ENCODE measurements at places on chromosomes 3 and 15. TPM values are rescaled to one million over a fixed set of nuclear protein-coding genes. Genes with fewer than 3 reads are reported as not detected.
A peak's percentile ranks its signal among the peaks of the same experiment; 100 is the strongest.

DNA sequence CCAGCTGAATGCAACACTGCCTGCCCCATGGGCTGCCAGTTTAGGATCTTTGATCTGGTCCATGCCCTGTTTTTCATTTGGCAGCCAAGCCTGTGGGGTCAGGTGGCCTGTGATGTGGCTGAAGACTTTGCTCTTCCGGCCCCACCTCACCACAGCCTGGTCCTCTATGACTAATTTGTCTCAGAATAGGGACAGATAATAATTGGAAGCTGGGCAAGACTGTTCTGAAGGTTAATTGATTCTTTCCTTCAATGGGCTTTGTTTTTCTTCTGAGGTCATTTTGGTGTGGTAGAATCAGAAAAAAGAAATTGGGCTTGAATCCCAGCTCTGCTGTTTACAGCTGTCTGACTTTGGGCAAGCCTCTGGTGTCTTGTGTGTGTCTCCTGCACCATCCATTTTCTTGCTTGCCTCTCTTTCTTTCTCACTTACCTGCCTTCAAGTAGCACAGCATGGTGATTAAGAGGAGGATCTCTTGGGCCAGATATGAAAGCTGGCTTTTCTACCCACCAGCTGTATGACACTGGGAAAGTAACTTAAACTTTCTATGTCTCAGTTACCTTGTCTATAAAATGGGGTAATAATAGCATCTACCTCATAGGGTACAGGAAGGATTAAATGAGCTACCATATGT, 24.2 kb downstream of the ABHD2 start:
- H3K36me3 ChIP-seq = peaks cover 2% of the 10 kb centered on the region
- no peak overlapping the region for H3K4me3 ChIP-seq
- DNase-seq = peak; percentile 72
- peaks cover 8% of the 10 kb centered on the region for H3K4me1 ChIP-seq
- no peaks in the 10 kb centered on the region for H3K27me3 ChIP-seq

DNA sequence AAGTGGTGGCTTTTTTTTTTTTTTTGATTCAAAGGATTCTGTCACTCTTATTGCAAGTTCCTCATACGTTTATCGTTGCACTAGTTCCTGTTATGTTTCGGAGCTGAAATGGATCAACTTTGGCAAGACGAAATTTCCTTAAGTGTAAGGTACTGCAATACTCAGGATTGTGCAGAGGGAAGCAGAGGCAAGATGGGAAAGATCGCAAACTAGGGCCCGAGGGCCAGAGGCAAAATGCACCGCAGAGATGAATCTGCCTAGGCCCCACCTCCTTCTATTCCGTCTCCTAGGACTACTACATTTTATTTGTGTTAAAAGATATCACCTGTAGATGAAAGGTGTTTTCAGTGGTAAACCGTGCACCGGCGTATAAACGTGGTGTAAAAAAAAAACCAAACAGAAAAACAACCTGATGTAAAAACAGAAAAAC, 331 bp downstream of the RNU6-1 start:
- H3K4me3 ChIP-seq = no peak overlapping the region
- DNase-seq = peak; percentile 39
- H3K27me3 ChIP-seq = no peaks in the 10 kb centered on the region
- no peaks in the 10 kb centered on the region for H3K36me3 ChIP-seq

GRCh38 chr15:39781147-39781966, 1.3 kb downstream of the FSIP1 start:
- H3K4me3 ChIP-seq = no peak overlapping the region
- DNase-seq = no peak
- no peak overlapping the region for H3K27ac ChIP-seq
- no peaks in the 10 kb centered on the region for H3K27me3 ChIP-seq

GRCh38 chr3:56408761-56409196, 59.5 kb downstream of the ERC2 start:
- no peak overlapping the region for H3K27ac ChIP-seq
- no peak overlapping the region for H3K4me3 ChIP-seq
- DNase-seq = no peak
- no peaks in the 10 kb centered on the region for H3K27me3 ChIP-seq
- H3K36me3 ChIP-seq = no peaks in the 10 kb centered on the region
- no peaks in the 10 kb centered on the region for H3K4me1 ChIP-seq

GRCh38 chr3:148631124-148631903, 66.4 kb upstream of the AGTR1 start:
- no peaks in the 10 kb centered on the region for H3K27me3 ChIP-seq
- no peak for DNase-seq
- no peak overlapping the region for H3K27ac ChIP-seq
- no peaks in the 10 kb centered on the region for H3K4me1 ChIP-seq

DNA sequence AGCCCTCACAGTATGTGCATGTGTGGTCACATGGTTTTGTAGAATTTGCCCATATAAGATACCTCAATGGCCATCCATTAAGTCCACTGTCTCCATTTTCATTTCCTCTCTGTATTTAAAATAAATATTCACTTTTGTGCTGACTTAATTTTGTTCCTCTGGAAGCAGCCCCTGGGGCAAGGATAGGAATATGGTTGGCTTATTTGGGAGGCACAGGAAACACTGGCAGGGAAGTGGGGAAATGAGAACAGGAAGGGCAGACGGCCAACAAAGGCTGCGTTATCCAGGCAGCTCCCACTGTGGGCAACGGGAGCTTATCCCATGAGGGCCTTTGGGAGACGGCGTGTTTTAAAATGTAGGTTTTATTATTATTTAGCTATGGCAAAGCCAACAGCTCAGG, 148.6 kb downstream of the SHQ1 start:
- no peak overlapping the region for H3K27ac ChIP-seq
- H3K4me1 ChIP-seq = no peaks in the 10 kb centered on the region
- no peak overlapping the region for H3K4me3 ChIP-seq
- no peak for DNase-seq
- H3K36me3 ChIP-seq = no peaks in the 10 kb centered on the region

- no peak overlapping the region for H3K4me3 ChIP-seq
- no peak for DNase-seq
- no peaks in the 10 kb centered on the region for H3K4me1 ChIP-seq
- no peaks in the 10 kb centered on the region for H3K27me3 ChIP-seq
- H3K27ac ChIP-seq = no peak overlapping the region
Observed at GRCh38 chr3:31219131-31219843, 313.4 kb upstream of the STT3B start.

GRCh38 chr3:44981220-44981619, 5.2 kb downstream of the EXOSC7 start:
- H3K36me3 ChIP-seq = no peaks in the 10 kb centered on the region
- no peaks in the 10 kb centered on the region for H3K27me3 ChIP-seq
- DNase-seq = no peak
- H3K4me1 ChIP-seq = no peaks in the 10 kb centered on the region

- H3K36me3 ChIP-seq = no peaks in the 10 kb centered on the region
- DNase-seq = no peak
- H3K27ac ChIP-seq = no peak overlapping the region
- H3K4me3 ChIP-seq = no peak overlapping the region
Observed at GRCh38 chr15:89810837-89811236, 3.8 kb downstream of the ANPEP start.

DNA sequence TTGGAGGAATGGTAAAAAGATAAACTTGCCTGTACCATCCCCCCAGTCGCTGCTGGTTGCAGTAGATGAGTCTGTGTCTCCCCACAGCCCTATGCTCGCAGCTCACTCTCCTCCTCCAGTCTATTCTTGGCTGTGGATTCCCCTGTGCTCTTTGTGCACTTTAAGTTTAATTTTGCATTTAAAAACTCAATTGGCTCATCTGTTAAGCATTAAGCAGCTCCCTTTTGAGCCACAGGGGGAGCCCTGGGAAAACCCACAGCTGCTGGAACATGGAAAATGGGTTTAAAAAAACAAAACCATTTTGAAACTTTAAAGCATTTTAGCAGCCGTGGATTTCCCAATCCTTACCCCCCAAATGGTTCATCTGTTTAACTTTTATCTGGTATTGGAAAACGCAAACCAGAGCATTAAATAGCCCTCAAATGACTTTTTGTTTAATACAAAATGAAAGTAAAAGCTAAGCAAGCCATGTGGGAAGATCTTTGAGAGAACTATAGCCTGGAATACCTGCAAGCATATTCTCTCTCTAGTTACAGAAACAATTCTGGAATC, 536.9 kb downstream of the ZIC1 start:
- H3K27ac ChIP-seq = no peak overlapping the region
- H3K27me3 ChIP-seq = no peaks in the 10 kb centered on the region
- DNase-seq = no peak
- no peaks in the 10 kb centered on the region for H3K4me1 ChIP-seq

DNA sequence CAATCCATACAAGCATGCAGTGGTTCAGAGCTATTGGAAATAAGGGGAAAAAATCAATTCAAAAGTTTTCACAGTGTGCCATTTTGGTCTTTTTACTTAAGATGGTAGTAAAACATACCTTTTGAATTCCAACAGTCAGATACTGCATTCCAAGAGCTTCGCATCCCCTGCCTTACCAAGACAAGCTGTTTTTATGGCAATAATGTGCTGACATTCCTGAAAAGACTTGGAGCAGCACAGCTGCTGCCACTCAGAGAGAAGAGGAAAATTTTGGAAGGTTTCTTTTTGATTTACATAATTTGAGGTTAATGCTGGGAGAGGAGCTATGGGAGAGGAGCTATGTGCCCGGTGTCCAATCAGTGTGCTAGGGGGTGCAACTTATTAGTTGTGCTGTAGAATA, 148.3 kb downstream of the FEZF2 start:
- H3K27ac ChIP-seq = no peak overlapping the region
- no peaks in the 10 kb centered on the region for H3K27me3 ChIP-seq
- H3K4me1 ChIP-seq = no peaks in the 10 kb centered on the region
- H3K36me3 ChIP-seq = peaks cover 4% of the 10 kb centered on the region
- DNase-seq = no peak
- H3K4me3 ChIP-seq = no peak overlapping the region

GRCh38 chr3:53774414-53774813, 71.8 kb downstream of the CHDH start:
- no peak for DNase-seq
- H3K4me3 ChIP-seq = no peak overlapping the region
- H3K4me1 ChIP-seq = peaks cover 4% of the 10 kb centered on the region
- no peaks in the 10 kb centered on the region for H3K27me3 ChIP-seq
- no peaks in the 10 kb centered on the region for H3K36me3 ChIP-seq

DNA sequence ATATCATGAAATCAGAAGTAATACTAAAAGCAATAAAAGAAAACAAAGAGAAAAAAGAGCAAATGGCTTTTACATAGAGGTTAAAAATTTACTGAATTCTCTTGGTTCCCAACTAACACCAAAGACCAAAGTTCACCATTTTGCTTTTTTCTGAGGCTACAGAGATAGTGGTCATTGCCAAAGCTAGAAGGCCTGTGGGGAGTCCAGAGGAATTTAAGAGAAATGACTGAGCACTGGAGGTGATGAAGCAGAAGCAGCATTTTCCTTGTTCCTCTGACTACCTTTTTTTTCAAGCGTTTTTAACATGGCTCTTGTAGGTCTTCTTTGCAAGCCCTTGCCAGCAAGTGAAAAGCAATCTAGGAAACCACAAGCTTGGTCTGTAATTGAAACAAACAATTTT, 58.2 kb downstream of the THBS1 start:
- DNase-seq = no peak
- H3K27me3 ChIP-seq = no peaks in the 10 kb centered on the region
- peaks cover 2% of the 10 kb centered on the region for H3K4me1 ChIP-seq
- H3K4me3 ChIP-seq = no peak overlapping the region
- H3K36me3 ChIP-seq = no peaks in the 10 kb centered on the region
- H3K27ac ChIP-seq = no peak overlapping the region

DNA sequence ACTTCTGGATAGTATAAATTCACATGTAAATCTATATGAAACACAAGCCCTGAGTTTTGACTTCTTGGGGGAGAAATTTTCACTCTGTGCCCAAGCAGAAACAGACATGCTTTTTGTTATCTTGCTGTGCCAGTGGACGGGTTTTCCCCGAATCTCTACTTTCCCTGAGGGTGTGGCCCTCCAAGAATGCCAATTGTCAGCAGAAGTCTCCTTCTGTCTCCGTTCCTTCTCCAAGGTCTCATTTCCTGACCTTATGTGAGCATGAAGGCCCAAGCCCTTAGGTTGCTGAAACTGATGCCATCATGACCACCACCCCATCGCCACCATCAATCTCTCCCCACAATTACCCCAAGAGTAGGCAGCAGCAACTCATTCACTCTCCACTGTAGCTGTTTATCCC, 253.8 kb downstream of the XXYLT1 start:
- H3K27ac ChIP-seq = no peak overlapping the region
- H3K4me3 ChIP-seq = no peak overlapping the region
- H3K4me1 ChIP-seq = no peaks in the 10 kb centered on the region
- DNase-seq = no peak
- no peaks in the 10 kb centered on the region for H3K36me3 ChIP-seq

DNA sequence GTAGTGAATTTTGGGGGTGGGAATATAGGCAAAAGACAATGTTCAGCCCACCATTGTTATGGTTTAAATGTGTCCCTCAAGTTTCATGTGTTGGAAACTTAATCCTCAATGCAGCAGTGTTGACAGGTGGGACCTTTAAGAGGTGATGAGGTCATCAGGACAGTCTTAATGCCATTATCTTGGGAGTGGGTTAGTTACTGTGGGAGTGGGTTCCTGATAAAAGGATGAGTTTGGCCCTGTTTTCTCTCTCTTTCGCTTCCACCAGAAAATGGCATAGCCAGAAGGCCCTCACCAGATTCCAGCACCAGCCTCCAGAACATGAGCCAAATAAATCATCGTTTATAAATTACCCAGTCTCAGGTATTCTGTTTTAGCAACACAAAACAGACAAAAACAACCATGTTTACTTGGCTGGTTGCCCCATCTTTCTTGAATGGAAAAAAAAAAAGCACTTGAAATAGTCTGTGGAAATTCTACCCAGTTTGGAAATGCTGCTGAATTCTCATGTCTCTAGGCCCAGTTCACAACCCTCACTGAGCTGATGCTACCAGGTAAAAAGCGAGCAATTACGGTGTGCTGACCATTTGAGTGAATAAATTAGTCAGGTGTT, 31.0 kb upstream of the MFSD1 start:
- no peak overlapping the region for H3K27ac ChIP-seq
- no peak for DNase-seq
- H3K36me3 ChIP-seq = no peaks in the 10 kb centered on the region
- no peak overlapping the region for H3K4me3 ChIP-seq
- H3K4me1 ChIP-seq = no peaks in the 10 kb centered on the region
- no peaks in the 10 kb centered on the region for H3K27me3 ChIP-seq

- DNase-seq = no peak
- H3K27me3 ChIP-seq = no peaks in the 10 kb centered on the region
- H3K4me3 ChIP-seq = peak overlapping the region; percentile 44
- H3K4me1 ChIP-seq = no peaks in the 10 kb centered on the region
- H3K27ac ChIP-seq = peak overlapping the region; percentile 3
- H3K36me3 ChIP-seq = peaks cover 3% of the 10 kb centered on the region
Observed at GRCh38 chr3:40524222-40524567, 565 bp upstream of the ZNF621 start.

Gene TLR9
- total RNA-seq = 0.81 TPM

Gene EAF2
- total RNA-seq = 4.3 TPM

Gene STAC
- total RNA-seq = 12.5 TPM

Gene IL12A
- total RNA-seq = 0.57 TPM

Gene PEX5L
- total RNA-seq = not detected

Gene AAGAB
- total RNA-seq = 24.5 TPM

All from aorta (tissue), 5 donors.